Activated naive CD4-positive, alpha-beta T cell (primary cell): ENCODE measurements at places on chromosomes 16 and 17.

DNA sequence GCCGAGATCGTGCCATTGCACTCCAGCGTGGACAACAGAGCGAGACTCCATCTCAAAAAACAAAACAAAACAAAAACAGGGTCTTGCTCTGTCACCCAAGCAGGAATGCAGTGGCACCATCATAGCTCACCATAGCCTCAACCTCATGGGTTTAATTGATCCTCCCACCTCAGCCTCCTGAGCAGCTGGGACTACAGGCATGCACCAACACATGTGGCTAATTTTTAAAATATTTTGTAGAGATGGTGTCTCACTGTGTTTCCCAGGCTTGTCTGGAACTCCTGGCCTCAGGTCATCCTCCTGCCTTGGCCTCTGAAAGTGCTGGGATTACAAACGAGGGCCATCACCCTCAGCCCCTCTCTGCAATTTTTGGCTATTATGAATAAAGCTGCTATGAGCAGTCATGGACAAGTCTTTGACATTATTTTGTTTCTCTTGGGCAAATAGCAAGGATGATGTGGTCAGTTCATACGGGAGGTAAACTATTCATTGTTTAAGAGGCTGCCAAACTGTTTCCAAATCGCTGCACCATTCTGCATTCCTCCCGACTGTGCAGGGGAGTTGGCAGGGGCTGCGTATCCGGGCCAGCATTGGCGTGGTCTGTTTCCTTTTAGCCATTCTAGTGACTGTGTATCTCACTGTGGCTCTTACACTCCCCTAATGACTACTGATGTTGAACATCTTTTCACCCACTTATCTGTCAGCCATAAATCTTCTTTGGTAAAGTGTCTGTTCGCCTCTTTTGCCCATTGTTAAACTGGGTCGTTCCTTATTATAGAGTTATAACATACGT, 21.1 kb downstream of the EIF4A3 start:
- no peak for DNase-seq

GRCh38 chr17:21301593-21302550, 17.4 kb downstream of the MAP2K3 start:
- no peak for DNase-seq

- no peak for DNase-seq
Observed at GRCh38 chr17:73066148-73066884, 26.2 kb downstream of the SLC39A11 start.

DNA sequence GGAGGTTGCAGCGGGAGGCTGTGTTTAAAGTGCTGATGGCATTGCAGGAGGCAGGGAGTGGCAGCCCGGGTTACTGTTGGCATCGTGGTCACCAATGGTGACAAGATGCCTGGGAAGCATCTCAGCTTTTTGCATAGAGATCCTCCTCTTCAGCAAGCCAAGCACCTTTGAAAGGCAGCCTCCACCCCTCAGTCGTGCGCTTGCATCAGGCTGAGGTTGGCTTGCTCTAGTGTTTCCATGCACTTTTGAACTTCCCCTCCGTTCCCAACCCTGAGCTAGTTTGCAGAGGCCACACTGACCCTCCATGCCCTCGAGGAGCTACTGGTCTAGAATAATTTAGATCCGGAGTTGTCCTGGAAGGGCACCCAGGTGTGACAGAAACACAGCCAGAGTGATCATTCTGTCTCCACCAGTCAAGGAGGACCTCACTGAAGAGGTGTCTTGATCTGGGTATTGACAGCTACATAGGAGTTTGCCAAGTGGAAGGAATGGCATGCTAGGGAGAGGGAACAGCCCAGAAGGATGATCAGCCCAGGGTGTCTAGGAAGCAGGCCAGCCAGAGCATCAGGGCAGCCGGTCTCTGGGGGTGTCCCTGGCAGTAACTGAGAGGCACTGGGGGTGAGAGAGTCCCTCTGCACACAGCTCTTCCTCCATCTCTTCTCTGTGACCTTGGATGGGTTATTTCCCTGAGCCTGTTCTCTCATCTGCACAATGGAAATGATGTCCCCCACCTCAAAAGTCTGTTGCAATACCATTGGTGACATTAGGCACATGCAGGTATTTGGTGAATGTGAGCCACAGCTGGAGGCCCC, 7.7 kb downstream of the BEAN1 start:
- DNase-seq, result no peak

- DNase-seq, result no peak
Observed at GRCh38 chr16:87486282-87486681, 6.5 kb downstream of the ZCCHC14 start.

DNA sequence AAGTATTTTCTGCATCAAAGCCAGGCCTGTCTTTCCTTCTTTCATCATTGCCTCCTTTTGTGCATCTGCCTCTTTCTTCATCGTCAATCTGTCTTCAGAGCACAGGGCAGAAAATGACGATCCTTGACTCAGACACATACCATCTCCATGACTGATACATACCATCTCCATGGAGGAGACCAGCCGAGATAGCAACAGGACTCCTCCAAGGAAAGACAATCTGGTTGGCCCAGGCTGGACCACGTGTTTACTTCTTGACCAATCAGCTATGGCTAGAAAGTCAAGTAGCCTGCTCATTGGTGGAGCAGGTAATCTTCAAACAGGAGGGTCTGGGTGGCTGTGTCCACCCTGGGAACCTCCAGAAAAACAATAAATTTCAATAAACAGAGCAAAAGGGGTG, 164.6 kb downstream of the CPPED1 start:
- no peak for DNase-seq

- no peak for DNase-seq
Observed at GRCh38 chr16:23296994-23297393, 5.1 kb upstream of the SCNN1B start.

DNA sequence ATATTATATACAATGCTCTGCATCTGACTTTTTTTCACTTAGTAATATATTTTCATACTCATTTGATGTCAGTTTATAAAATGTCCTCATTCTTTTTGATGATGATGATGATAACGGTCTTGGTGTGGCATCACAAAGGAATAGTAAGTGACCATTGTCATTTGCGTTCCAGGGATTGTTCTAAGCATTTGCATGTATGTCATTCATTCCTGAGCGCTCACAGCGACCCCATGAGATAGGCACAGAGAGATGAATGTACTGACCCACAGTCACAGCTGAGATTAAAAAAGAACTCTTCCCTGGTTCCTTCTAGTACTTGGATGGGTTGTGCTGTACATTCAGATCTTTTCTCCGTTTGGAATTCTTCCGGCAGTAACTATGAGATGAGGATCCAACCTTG, 21.2 kb upstream of the MSI2 start:
- DNase-seq, result no peak

GRCh38 chr17:76213491-76213890, 26.8 kb downstream of the RNF157 start:
- no peak for DNase-seq

- DNase-seq, result no peak
Observed at GRCh38 chr17:58252141-58252540, 13.8 kb downstream of the LPO start.

DNA sequence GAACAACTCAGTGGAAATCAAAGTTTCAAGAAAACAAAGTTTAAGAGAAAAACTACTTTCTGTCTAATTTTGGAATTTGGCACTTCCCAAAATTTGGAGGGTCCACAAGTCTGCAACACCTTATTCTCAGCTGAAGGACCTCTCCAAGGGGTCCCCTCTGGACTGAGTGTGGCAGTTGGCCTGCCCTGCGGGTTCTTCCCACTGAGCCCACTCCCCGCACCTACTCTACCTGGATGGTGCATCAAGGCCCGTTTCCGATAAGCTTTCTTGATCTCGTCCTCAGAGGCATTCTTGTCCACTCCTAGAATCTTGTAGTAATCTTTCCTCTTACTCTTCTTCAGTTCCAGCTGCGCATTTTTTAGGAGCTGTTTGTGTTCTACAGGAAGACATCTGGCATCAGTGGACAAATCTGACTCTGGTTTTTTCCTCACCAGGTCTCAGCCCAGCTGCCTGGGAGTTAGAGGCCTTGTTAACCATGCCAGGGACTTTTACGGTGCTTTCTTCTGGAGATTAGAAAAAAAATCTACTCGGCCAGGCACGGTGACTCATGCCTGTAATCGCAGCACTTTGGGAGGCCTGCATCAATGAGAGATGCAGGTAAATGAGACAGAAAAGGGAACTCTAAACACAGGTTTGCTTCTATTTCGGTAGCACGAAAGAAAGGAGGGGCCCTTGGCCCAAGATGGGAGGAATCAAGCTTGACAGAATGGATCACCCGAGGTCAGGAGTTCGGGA, 15.6 kb downstream of the CNP start:
- DNase-seq, result no peak

GRCh38 chr16:11342021-11342855, 3.0 kb upstream of the RMI2 start:
- DNase-seq, result no peak

DNA sequence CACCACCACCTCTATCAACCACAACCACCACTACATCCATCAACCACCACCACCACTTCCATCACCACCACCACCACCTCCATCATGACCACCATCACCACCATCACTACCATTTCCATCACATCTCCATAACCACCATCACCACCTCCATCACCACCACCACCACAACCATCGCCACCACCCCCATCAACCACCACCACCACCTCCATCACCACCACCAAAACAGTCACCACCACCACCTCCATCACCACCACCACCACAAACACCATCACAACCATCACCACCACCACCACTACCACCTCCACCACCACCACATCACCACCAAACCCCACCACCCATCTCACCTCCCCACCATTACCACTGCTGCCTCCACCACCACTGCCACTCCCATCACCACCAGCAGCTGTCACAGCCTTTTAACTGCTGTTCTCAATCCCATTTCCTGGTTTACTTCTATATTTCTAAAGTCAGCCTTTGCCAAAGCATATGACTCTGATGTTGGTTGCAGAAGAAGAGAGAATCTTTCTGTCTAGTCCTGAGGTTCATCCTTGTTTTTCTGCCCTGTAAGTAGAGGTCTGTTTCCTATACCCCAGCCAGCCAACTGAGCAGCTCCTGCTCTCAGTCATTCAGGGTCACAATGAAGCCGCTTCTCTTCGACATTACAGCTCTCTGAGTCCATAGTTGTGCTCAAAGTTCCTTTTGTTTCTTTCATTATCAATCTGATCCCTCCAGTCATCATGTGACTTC, 14.0 kb downstream of the MARCHF10 start:
- no peak for DNase-seq

- DNase-seq, result no peak
Observed at GRCh38 chr16:59997706-59998105, 1263.6 kb upstream of the GOT2 start.

DNA sequence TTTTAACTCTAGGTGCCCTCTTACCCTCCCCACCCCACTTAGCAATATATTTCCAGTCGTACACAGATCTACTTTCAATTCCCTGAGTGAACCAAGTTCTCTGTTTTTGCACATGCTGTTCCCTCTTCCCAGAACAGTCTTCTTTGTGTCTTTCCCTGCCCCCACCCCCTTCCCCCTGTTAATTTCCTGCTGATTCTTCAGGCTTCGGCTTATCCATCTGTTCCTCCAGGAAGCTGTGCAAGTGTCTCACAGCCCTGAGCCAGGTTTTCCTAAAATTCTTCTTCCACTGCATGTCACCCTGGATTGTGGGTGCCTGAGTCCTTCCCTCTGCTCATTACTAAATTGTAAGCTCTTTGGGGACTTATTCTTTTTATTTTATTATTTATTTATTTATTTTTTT, 12.4 kb upstream of the SPOP start:
- no peak for DNase-seq

GRCh38 chr17:75876190-75876937, 2.0 kb downstream of the TRIM47 start:
- DNase-seq, result no peak

DNA sequence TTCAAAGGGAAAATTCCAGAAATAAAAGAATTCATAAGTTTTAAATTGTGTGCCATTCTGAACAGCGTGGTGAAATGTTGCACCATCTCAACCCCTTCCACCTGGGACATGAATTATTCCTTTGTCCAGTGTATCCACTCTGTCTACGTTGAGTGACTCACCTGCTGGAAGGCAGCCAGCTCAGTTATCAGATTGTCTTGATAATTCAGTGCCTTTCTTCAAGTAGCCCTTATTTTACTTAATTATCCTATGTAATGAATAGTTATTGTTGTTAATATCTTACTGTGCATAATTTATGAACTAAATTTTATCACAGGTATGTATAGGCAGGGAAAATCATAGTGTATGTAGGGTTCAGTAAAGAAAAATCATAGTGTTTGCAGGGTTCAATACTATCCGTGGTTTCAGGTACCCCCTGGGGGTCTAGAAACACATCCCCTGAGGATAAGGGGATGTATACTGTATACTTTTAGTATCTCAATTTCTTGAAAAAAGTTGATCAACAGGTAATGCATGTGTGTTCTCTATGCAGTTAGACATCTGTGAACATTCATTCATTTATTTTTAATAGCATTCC, 7.7 kb upstream of the PCTP start:
- no peak for DNase-seq

- no peak for DNase-seq
Observed at GRCh38 chr17:17970699-17971430, 1.3 kb downstream of the TOM1L2 start.
